ENCODE measurements at places on chromosomes 11 and 22. TPM values are rescaled to one million over a fixed set of nuclear protein-coding genes. Genes with fewer than 3 reads are reported as not detected.

KRTAP5-10 gene
- not detected for total RNA-seq

DNA sequence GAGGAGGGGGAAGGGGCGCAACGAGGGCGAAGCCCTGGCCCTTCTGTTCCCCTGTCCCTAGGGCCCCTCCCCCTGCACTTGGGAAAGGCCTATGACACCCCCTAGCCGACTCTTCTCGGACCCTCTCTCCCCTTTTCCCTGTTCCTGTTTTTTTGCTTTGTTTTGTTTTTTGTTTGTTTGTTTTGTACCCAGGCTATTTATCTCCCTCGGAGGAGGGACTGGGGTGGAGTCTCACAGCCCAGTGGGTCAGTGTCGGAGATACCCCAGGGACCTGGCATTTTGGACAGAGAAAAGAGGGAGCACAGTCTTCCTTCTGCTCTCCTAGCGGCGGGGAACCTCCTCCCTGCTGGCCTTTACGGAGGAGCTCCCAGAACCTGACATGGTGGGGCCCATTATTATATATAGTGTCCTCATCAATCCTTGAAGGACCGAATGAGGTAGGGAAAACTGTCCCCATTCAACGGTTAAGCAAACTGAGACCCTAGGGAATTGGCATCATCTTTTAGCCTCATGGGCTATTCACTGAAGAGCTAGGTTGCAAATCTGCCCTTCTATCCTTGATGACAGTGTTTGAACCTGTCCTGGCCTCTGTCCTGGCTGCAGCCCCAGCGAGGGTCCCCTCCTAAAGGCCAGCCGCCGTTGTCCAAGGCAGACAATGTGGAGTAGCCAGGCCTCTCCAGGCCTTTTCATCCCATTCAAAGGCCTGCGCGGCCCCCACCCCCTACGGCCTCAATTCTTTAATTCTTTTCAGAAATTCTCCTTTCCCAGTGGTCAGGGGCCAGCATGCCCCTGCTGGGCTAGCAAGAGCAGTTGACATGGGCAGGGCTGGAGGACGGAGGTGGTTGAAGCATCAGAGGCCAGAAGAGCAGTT lies 911 bp downstream of the EMID1 start:
- no peak for DNase-seq

- no peak for DNase-seq
These were observed 264 bp downstream of the CHEK1 start for GRCh38 chr11:125625225-125625629.

GRCh38 chr11:62713343-62713742 lies 5.9 kb downstream of the GNG3 start:
- DNase-seq = no peak

GRCh38 chr22:50105208-50106100 lies 15.6 kb downstream of the MOV10L1 start:
- DNase-seq = no peak

- DNase-seq = no peak
These were observed 1185.7 kb downstream of the BRD1 start for GRCh38 chr22:48641906-48642475.
